ENCODE measurements at places on chromosomes 2 and 18.

GRCh38 chr2:109057686-109058085 lies 68.7 kb upstream of the EDAR start:
- DNase-seq = no peak

- DNase-seq = no peak
Observed at GRCh38 chr2:105403241-105403782, 4.5 kb upstream of the FHL2 start.

- no peak for DNase-seq
Observed at GRCh38 chr2:179543361-179543901, 278.8 kb upstream of the SESTD1 start.

DNA sequence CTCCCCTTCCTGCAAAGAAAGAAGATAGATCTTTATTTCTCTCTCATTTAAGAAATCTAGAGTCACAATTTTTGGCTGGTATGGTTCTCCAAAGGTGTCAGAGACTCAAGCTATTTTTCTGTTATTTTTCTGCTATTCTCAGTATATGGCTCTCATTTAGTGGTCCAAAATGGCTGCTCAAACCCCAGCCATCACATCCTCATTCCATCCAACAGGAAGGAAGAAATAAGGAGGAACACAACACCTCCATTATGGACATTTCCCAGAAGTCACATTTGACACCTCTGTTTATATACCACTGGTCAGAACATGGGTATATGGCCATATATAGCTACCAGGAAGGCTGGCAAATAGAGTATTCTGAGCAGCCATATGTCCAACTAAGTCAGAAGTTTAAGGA lies 7.4 kb upstream of the DDX1 start:
- DNase-seq = no peak

DNA sequence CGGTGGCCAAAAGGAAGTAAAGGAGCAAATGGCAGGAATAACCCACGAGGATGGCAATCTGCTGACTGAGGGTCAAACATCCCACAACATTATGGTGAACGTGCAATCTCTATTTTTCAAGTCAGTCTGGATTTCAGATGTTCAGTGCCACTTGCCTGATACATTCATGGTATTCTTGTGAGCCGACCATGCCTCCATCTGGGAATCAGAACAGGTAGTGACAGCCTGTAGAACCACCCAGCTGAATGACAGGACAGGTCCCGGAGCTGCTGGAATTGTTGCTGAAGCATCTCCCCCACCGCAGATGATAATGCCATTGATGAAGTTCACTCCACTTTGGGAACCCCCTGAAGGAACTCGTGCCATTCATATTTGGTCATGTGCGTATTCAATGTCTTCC lies 123.2 kb downstream of the CAPN13 start:
- DNase-seq = no peak

GRCh38 chr2:9423922-9424272 lies 443 bp downstream of the CPSF3 start:
- no peak for DNase-seq

DNA sequence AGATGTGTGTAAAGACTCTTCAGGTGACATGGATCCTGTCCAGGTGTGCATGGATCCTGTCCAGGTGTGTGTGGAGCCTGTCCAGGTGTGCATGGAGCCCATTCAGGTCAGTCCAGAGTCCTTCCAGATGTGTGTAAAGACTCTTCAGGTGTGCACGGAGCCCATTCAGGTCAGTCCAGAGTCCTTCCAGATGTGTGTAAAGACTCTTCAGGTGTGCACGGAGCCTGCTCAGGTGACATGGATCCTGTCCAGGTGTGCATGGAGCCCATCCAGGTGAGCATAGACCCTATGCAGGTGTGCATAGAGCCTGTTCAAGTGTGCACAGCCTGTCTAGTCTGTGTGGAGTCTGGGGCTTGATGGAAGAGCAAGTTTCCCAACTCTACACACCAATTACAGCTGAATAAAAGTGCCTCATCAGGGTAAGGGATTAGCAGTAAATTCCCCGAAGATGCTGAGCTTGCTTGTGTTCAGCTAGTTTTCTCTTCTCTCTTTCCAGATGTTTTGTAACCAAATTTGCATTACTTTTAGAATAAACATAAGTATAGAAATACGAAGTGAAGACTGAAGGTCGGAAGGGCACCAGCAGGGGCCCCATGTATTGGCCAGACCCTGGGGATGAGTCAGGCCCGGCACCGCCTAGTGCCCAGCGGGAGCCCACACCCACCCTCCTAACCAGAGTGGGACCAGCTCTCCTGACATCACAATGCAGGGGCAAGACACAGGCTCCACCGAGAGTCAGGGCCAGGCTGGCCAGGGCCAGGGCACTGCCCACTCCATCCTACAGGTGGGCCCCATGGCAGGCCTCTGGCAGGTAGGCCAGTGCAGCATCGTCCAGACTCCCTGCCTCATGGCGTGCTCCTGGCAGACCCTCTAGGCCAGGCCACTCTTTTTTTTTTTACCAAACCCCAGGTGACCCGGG lies 38.6 kb upstream of the GPC1 start:
- DNase-seq = no peak

- no peak for DNase-seq
Observed at GRCh38 chr2:240768216-240768615, 51.8 kb downstream of the KIF1A start.

- DNase-seq = no peak
Observed at GRCh38 chr2:71277536-71278103, 50.7 kb upstream of the PAIP2B start.

- no peak for DNase-seq
Observed at GRCh38 chr2:50620783-50621182, 411.1 kb downstream of the NRXN1 start.

DNA sequence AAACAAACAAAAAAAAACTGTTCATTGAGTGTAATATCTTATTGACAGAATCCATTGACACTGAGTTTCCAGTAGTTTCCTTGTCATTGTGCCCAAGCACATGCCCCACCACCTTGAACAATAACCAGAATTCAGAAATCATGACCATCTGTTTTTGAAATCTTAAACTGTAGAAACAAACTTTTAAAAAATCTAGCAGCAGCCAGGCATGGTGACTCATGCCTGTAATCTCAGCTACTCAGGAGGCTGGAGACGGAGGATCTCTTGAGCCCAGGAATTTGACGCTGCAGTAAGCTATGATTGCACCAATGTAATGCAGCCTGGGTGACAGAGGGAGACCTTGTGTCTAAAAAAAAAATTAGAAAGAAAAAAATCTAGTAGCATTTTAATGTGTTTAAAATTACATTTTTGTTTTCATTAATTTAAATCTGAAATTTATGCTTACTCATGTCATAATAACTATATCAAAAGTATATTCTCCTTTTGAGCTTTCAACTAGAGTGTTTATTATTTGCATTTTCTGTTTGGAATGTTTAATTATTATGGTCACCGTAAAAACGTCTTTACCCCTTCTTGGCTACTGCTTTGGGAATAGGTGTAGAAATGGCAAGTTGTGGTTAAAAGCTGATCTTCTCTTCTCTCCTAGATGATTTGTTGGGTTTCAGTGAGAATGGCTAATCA lies 25.2 kb upstream of the STON1 start:
- no peak for DNase-seq

Measured in kidney epithelial cell (primary cell).